Spinal cord (tissue), 10 donors: ENCODE measurements at places on chromosomes 16 and 17.

DNA sequence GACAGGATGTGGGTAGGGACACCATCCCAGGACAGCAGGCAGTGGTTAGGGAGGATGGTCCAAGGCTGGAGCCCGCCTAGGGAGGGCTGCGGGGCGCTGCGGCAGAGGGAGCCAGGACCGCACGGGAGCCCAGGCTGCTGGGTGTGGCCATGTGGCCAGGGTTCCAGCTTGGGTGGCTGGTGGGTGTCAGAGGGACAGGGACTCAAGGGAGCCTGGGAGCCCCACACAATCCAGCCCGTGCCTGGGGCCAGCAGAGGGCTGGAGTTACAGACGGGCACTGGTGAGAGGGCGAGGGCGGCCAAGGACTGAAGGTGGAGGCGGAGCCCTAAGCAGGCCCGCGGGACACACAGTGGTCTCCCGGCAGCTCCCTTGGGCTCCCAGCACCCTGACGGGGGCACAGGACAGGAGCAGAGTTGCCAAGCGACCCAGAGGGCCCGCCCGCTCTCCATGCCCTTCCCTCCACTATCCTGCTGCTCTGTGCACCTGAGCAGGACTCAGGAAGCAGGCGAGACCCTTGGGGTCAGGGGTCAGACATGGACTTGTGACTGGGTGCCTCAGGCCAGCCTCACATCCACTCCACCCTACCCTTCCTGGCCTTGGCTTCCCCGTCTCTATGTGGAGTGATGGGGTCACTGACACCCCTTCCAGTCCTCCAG lies 7.1 kb downstream of the MRPL28 start:
- no peak overlapping the region for H3K4me3 ChIP-seq
- no peak for DNase-seq
- H3K36me3 ChIP-seq = peaks cover 24% of the 10 kb centered on the region
- no peak overlapping the region for H3K27ac ChIP-seq
- H3K4me1 ChIP-seq = peaks cover 19% of the 10 kb centered on the region
- peaks cover 2% of the 10 kb centered on the region for H3K27me3 ChIP-seq

DNA sequence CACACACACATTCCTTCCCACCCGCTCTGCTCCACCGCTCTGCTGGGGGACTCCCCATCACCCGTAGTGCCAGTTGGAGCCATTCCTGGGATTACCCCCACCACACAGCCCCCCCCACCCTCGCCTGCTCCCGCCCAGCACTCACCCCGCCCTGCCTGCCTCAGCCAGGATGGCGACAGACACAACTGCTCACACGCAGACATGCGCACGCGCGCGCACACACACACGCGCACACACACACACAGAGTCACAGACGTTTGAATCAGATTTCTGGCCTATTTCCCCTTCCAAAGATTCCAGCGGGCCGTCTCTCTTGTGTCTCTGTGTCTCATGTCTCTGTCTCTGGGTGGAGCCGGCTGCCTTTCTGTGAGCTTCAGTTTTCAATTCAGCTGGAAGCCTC lies 4.4 kb downstream of the CACNA1G start:
- peak overlapping the region; percentile 87 for H3K27ac ChIP-seq
- H3K36me3 ChIP-seq = peaks cover 13% of the 10 kb centered on the region
- H3K4me3 ChIP-seq = no peak overlapping the region
- H3K4me1 ChIP-seq = peaks cover 77% of the 10 kb centered on the region
- DNase-seq = no peak
- H3K27me3 ChIP-seq = peaks cover 31% of the 10 kb centered on the region

- DNase-seq = no peak
- H3K27me3 ChIP-seq = no peaks in the 10 kb centered on the region
- H3K36me3 ChIP-seq = peaks cover 27% of the 10 kb centered on the region
Observed at GRCh38 chr16:84610376-84610775, 7.5 kb downstream of the COTL1 start.

- no peaks in the 10 kb centered on the region for H3K36me3 ChIP-seq
- no peak overlapping the region for H3K4me3 ChIP-seq
- H3K27ac ChIP-seq = no peak overlapping the region
- no peak for DNase-seq
- no peaks in the 10 kb centered on the region for H3K27me3 ChIP-seq
Observed at GRCh38 chr16:51556694-51557340, 405.7 kb upstream of the SALL1 start.

DNA sequence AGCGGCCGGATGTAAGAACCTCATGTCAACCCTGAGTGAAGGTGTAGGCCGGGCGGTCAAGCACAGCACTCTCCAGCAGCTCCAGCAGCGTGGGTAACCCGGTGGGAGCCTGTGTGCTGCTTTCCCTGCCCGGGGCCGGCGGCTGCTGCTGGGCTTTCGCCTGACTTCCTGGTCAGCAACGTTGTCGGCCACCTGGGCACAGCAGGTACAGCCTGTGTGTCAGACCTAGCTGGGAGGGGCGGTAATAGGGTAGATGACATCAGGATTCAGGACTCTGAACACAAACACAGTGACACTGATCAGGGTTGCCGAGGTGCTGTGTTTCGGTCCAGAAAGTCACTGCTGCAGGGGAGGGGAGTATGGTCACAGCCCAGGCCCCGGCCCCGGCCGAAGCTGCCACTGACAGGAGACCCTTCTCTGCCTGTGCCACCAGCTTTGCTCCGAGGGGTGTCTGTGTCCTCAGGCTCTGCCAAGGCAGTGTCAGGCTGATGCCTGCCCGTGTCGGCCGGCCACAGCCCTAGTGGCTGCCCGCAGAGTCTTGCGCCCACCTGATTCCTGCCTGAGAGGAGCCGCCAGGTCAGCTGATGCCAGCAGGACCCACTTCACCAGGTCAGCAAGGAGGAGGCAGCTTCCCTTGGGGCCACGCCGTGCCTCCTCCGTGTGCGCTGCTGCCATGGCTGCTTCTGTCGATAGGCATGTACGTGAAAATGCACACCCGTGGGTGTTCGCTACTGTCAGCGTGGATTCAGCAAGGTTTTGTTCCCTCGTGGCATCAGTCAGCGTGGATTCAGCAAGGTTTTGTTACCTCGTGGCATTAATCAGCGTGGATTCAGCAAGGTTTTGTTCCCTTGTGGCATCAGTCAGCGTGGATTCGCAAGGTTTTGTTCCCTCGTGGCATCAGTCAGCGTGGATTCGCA lies 9.2 kb downstream of the RAB40C start:
- no peak overlapping the region for H3K4me3 ChIP-seq
- H3K27me3 ChIP-seq = no peaks in the 10 kb centered on the region
- no peak overlapping the region for H3K27ac ChIP-seq
- DNase-seq = no peak
- peaks cover 3% of the 10 kb centered on the region for H3K4me1 ChIP-seq

DNA sequence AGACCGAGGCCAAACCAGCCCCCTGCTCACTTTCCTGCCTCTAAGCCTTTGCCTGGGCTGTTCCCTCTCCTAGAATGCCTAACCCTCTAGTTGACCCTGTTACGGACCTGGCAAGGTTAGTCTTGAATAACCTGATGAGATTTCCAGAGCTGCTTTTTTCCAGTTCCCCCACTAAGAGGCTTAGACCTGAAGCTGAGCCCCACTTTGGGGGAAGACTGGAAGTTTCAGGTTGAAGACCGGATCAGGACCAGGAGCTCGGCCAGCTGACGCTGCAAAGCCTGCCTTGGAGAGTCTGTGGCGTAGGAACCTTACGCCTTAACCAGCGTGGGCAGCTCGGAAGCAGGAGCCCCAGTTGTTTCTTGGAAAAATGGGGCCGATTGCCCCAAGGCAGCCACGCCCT lies 129.8 kb downstream of the OR1D5 start:
- peaks cover 22% of the 10 kb centered on the region for H3K4me1 ChIP-seq
- H3K27ac ChIP-seq = no peak overlapping the region
- H3K4me3 ChIP-seq = no peak overlapping the region
- DNase-seq = no peak
- no peaks in the 10 kb centered on the region for H3K27me3 ChIP-seq
- no peaks in the 10 kb centered on the region for H3K36me3 ChIP-seq
